ENCODE measurements at places on chromosomes 5 and 9.

GRCh38 chr9:20664501-20664900 is 19.6 kb upstream of the FOCAD start:
- DNase-seq: no peak

- DNase-seq: no peak
Observed at GRCh38 chr9:69314547-69314946, 10.5 kb upstream of the ENTREP1 start.

DNA sequence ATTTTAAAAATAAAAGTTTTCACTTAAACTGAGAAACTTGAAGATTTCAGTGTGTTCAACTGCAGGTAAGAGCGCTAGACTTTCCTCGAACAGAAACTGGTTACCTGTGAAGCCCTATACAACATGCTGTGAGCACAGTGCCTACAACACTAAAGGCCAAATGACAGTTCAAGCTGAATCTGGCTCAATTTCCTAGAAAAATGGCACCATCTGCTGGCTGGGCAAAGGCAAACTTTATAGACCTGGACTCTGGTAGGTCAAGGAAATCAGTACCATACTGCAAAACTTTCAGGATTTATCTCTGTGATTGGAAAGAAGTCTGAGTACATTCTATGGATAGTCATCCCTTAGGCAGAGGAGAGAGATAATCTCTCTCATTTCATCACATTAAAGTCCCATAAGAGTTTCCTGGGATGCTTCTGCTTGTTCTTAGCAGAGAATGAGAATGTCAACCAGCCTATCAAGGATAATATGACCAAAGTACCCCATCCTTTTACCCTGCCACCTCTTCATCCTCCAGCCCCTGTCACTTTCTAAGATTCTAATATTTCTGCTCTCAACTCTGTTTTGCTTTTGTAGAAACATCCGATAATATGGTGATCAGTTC is 31.8 kb upstream of the FOXB2 start:
- no peak for DNase-seq

- no peak for DNase-seq
Observed at GRCh38 chr5:22908586-22908985, 55.4 kb upstream of the CDH12 start.

DNA sequence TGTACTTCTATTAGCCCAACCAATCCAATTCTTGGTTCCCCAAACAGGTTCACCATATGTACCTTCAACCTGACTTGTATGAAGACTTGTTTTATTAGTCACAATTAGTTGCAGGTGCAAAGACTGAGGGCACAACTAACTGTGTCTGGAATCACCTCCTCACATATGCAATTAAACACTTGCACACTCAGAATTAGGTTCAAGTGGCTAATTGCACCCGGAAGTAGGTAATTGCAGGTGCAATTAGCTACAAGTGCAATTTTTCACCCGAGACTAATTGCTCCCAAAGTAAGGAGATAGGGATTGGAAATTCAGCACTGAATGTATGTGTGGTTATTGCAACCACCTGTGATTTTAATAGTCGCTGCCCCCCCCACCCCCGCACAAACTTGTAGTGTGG is 338.9 kb downstream of the ZSWIM6 start:
- DNase-seq: no peak

DNA sequence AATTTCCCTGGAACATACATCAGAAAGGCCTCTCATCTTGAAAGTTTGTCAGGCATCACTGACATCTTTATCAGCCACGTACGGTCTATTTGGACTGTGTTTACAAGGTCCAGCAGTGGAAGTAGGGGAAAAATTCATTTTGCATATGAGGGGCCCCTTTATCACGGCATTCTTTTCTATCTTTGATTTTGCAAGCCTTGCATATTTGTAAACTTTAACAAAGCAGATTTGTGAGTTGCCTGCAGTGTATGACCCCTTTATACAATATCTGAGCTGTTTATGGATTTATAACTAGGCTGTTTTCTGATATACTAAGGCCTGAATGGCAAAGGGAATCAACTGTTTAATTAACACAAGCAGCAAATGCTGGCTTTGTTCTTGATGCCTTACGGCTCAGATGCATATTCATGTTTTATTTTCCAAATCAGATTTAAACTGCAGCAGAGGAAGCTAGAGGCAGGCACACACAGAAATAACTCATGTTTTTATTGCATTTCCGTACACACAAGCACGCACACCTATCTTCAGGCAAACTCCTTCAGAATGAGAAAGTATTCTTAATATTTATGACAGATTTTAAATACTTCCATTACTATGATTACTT is 61.1 kb downstream of the CD180 start:
- DNase-seq: no peak

DNA sequence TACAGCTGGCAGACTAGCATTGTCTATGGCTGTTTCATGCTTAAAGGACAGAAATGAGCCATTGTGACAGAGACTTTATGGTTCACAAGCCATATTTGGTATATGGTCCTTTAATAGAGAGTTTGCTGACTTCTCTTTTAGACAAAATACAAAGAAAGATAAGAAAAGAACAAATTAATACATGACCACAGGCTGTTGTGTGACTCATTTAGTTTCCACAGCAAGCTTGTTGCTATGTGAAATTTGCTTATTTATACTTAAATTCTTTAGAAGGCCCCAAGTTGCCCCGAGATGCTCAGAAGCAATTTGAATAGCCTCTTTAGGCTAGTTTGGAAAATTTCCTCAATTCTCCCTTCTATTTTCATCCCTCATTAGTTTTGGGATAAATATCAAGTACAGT is 315.3 kb upstream of the RPS23 start:
- no peak for DNase-seq

- DNase-seq: no peak
Observed at GRCh38 chr9:38308136-38308535, 84.4 kb upstream of the ALDH1B1 start.

- DNase-seq: no peak
Observed at GRCh38 chr5:172642051-172642409, 967 bp downstream of the NEURL1B start.

- DNase-seq: no peak
Observed at GRCh38 chr5:13976867-13977830, 32.7 kb upstream of the DNAH5 start.

DNA sequence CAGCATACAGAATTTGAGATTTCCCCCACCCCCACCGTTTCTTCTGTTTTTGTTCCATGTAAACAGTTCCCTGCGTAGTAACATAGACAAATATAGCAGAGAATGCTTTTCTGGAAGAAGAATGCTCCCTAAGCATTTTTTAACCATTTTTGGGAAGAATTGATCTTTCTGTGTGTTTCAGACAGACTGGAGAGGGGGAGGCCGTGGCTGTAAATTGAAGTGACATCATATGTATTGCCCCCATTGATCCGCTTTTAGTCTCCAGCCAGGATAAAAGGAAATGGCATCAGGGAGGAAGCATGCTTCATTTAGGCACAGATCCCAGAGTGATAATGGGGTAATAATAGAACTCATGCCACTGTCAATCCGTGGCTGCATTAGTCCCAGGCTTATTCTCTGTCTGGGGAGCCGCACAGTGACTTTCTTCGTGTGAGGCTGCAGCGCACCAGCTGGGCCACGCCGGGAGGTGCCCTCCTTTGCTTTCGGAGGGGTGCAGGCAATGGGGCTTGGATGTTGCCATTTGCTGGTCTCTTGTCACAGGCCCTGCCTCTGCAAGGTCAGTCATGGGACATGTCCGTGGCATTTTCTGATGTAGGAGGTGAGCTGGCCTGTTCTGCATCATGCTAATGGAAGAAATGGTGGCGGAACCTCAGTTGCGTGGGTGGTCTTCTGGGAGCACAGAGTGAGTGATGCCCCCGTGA is 261.5 kb downstream of the FANCC start:
- DNase-seq: no peak

DNA sequence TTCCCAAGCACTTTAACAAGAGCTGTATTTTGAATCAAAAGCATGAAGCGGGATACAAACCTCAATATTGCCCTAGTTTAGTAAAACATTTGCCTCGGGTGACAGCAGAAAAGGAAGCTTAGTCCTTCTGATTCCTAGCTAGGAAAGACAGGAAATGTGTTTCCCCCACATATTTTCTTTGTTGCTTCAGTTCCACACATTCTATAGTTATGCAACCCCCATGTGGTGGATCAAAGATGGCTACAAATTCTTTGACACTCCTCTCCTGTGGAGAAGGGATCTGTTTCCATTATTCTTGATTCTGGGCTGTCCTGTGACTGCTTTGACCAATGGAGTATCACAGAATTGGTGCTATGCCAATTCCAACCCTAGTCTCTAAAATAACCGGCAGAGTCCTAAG is 89.1 kb upstream of the SLC30A5 start:
- DNase-seq: no peak

GRCh38 chr9:7606591-7606990 is 193.0 kb downstream of the DMAC1 start:
- no peak for DNase-seq

- DNase-seq: no peak
Observed at GRCh38 chr9:119283078-119283794, 86.0 kb downstream of the BRINP1 start.

GRCh38 chr9:107007402-107007801 is 144.4 kb downstream of the ZNF462 start:
- no peak for DNase-seq

GRCh38 chr5:98460536-98460935 is 312.9 kb upstream of the RGMB start:
- DNase-seq: no peak

GRCh38 chr9:121581786-121582600 is 69.4 kb upstream of the DAB2IP start:
- DNase-seq: no peak

DNA sequence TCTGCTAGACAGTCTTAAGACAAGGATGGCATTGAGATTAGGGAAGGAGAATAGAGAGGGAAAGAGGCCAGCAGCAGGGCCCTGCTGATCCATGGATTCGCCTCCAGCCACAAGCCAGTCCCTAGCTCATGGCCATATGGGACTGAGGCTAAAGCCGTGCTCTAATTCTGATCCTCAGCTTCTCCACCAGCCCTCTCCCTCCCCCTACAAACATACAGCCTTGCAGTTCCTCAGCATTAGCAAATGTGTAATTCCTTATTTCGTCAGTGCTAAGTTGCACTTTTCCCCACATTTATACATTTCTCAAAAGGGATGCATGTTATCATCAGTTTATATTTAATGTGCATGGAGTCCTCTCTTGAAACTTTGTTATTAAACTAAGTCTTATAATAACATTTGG is 34.8 kb downstream of the ZNF462 start:
- DNase-seq: no peak

Measured in stimulated activated CD4-positive, alpha-beta T cell treated with anti-CD3 and anti-CD28 coated beads, Interleukin-12 subunit alpha, Interleukin-12 subunit beta, amount 100 ng/mL, for 24 hours (primary cell).